ENCODE measurements at places on chromosomes 5 and 9.

GRCh38 chr9:116325924-116326323 is 172.3 kb downstream of the PAPPA start:
- no peak for DNase-seq

GRCh38 chr9:450057-450456 is 235.4 kb downstream of the DOCK8 start:
- no peak for DNase-seq

DNA sequence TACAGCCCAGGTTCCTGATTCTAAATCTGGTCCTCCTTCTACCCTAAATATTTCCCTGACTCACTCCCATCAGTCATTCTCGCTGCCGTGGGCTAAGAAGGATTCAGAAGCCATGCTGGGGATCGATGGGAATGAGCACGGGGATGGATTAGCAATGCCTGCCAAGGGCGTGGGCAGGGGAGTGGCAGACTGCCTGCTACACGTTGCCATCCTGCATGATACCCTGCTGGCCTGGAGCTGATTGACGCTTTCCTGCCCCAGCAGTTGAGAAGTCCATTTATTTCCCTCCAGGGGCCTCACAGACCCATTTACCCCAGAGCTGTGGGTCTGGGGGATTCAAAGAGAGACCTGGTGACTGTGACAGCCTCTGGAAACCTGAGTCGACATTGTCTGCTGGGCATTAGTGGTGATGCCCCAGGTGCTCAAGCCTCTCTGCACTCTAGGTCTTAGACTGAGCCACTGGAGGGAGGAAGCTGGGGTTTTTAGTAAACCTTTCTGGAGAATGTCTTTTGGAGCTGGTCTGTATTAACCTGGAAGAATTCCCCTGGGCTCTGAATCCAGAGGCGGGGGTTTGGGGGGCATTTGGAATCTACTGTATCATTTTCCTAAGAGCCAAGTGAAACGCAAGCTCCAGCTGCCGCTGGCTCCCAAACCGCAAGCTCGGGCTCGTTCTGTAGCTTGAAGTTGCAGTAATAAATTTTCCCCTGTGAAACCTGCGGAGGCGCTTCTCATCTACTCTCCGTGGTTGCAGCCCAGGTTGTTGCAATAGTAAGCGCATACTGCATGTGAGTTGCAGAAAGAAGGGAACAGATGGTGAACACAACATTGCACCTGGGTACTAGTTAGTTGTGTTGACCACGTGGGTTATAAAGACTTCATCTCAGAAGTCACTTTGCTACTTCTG is 76.3 kb upstream of the RAPGEF1 start:
- no peak for DNase-seq

DNA sequence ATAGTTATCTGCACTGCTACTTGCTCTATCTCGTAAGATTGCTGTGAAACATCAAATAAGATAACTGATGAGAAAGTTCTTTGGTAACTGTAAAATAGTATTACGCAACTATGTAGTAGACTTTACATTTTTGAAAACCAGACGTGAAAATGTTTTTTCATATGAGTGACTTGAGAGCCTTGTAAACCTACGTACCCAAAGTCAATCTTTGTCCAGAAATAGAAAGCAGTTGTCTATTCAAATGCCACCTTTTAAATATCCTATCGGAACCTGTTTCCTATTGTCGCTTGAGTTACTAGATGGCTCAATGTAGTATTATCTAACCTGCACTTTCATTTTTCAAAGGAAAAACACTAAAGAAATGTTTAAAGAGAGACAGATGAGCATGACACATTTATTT is 1.6 kb downstream of the FNIP1 start:
- no peak for DNase-seq

- DNase-seq = no peak
Measured at GRCh38 chr5:114435885-114436299, 74.0 kb downstream of the KCNN2 start.

GRCh38 chr5:91366551-91366950 is 16.6 kb downstream of the ARRDC3 start:
- no peak for DNase-seq

DNA sequence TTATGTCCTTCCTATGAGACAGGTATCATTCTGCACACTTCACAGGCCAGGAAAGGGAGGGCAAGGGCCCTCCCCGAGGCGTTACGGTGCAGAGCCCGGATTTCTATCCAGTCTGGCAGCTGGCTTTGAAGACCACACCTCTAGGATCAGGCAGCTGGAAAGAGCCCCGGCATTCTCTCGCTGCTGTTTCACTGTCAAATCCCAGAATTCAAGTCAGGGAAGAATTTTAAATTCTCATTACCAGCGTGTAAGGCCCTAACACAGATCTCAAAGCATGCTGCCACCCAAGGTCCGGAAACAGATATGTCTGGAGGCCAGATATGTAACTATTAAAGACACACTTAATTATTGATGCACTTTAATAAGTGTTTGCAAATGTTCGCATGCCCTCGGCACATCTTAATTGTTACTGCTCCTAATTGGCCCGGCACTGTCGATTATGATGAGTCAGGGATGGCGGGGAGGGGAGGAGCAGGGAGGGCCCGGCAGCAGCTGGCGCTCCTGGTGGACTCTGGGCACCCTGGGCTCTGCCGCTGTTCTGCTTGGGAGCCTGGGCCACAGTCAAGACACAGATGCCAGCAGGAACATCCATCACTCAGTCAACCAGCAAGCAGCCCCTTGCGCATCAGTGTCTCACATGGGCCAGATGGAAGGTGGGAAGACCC is 76.3 kb upstream of the BARHL1 start:
- no peak for DNase-seq

DNA sequence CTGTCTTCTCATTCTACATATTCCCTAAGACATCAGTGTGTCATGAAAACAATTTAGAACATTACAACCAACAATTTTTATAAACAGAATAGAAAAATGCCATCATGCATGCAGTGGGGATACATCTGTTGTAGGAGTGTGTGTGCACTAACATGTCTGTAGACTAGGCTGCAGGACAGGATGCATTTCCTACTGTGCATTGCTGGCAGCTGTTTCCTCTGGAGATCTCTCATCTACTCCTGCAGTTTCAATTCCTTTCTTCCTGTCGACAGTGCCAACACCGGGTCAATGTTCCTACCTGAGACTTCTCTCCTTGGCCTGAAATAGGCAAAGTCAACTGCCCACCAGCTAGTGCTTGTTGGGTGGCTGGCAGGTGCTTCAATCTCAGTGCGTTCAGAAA is 69.8 kb downstream of the ANKH start:
- no peak for DNase-seq

- no peak for DNase-seq
Measured at GRCh38 chr5:79886456-79886855, 104.6 kb downstream of the MTX3 start.

All from T follicular helper cell (primary cell).